ENCODE measurements at places on chromosomes 5 and 9. TPM values are rescaled to one million over a fixed set of nuclear protein-coding genes. Genes with fewer than 3 reads are reported as not detected.

GFPT2 gene
- 0.56 TPM for total RNA-seq

SPATA31C1 gene
- total RNA-seq = not detected

DNA sequence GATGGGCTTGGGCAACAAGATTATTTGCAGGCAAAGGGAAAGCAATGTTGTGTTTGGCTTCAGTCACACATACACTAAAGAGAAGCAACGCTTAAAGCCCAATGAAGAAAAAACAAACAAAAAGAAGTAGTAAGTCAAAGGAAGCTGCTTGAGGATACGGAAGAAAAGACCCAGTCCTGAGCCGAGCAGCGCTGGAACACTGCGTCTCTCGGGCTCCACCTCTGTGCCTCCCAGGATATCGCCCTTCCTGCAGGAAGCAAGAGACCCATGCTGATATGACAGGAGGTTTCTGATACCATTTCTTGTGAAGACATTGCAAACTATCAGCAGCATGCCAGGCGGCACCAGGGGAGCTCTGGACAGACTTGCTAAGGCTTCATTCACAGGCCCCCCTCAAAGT lies 9.9 kb downstream of the GNAQ start:
- no peaks in the 10 kb centered on the region for H3K36me3 ChIP-seq
- no peak overlapping the region for H3K27ac ChIP-seq
- no peak overlapping the region for H3K4me3 ChIP-seq
- DNase-seq = no peak
- peaks cover 24% of the 10 kb centered on the region for H3K4me1 ChIP-seq

DNA sequence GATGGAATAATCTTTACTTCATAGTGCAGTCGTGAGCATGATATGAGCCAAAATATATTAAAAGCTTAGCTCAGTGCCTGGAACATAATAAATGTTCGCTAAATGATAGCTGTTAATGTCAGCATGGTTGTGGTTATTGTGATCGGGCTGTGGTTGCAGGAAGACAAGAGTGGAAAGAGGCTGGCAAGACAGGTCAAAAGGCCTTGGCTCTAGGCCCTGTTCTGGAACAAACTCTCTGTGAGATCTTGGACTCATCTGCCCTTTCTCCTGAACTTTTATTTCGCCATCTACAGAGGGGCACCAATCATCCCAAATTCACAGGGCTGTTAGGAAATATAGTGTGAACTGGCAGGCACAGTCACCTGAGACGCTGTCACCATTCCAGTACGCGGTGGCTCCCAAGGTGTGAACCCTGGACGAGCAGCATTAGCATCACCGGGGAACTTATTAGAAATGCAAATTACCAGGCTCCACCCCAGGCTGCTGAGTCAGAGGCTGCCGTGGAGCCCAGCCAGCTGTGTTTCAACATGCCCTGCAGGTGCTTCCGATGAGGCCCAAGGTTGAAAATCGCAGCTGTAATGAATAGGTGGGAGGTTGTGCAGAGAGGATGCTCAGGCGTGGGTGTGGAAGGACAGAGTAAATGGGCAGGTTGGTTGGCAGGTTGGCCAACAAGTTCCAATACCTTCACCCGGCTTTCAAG lies 50.2 kb upstream of the SAP30L start:
- H3K27ac ChIP-seq = no peak overlapping the region
- no peak overlapping the region for H3K4me3 ChIP-seq
- no peaks in the 10 kb centered on the region for H3K27me3 ChIP-seq
- H3K36me3 ChIP-seq = peaks cover 20% of the 10 kb centered on the region
- peaks cover 11% of the 10 kb centered on the region for H3K4me1 ChIP-seq

DNA sequence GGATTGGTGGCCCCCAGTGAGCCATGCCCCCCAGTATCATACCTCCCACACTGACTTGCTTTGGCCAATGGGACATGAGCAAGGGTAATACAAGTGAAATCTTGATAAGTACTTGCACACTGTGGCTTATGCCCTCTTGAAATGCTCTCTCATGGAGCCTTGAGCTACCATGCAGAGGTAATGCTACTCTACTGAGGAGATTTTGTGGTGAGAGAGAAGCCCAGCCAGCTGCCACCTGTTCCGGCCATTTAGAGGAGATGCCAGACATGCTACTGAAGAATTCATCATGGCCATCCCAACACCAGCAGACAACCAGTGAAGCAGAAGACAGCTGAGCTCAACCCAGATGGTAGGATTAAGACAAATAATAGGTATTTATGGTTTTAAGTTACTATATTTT lies 299.5 kb downstream of the MEF2C start:
- H3K4me3 ChIP-seq = no peak overlapping the region
- no peaks in the 10 kb centered on the region for H3K4me1 ChIP-seq
- no peaks in the 10 kb centered on the region for H3K36me3 ChIP-seq
- no peaks in the 10 kb centered on the region for H3K27me3 ChIP-seq

GRCh38 chr9:108272349-108272899 lies 583.4 kb downstream of the ACTL7B start:
- H3K27ac ChIP-seq = no peak overlapping the region
- no peaks in the 10 kb centered on the region for H3K36me3 ChIP-seq
- no peaks in the 10 kb centered on the region for H3K27me3 ChIP-seq
- DNase-seq = no peak

GRCh38 chr9:133934482-133935232 lies 57.5 kb downstream of the VAV2 start:
- no peak overlapping the region for H3K27ac ChIP-seq
- H3K4me3 ChIP-seq = no peak overlapping the region
- H3K36me3 ChIP-seq = no peaks in the 10 kb centered on the region
- no peaks in the 10 kb centered on the region for H3K27me3 ChIP-seq

- no peak overlapping the region for H3K27ac ChIP-seq
- no peaks in the 10 kb centered on the region for H3K4me1 ChIP-seq
- H3K4me3 ChIP-seq = no peak overlapping the region
- H3K36me3 ChIP-seq = no peaks in the 10 kb centered on the region
- no peak for DNase-seq
Observed at GRCh38 chr9:134522502-134522848, 119.1 kb upstream of the COL5A1 start.

All from natural killer cell (primary cell).